Vagina (tissue), 2 donors: ENCODE measurements at places on chromosomes 6 and 20.
A peak's percentile ranks its signal among the peaks of the same experiment; 100 is the strongest.

GRCh38 chr20:33622705-33623365 is 39.3 kb upstream of the C20orf144 start:
- no peak for DNase-seq

GRCh38 chr20:45153752-45154151 is 20.9 kb upstream of the PI3 start:
- no peak for DNase-seq

- DNase-seq, result no peak
Observed at GRCh38 chr20:59163631-59164530, at the start of gene ZNF831. Gene ZNF831 (plus strand): TSS chr20:59163821. CDS start chr20:59191020, 27,199 bp downstream.

- DNase-seq, result no peak
Observed at GRCh38 chr6:57278570-57278969, 38.9 kb upstream of the PRIM2 start.

DNA sequence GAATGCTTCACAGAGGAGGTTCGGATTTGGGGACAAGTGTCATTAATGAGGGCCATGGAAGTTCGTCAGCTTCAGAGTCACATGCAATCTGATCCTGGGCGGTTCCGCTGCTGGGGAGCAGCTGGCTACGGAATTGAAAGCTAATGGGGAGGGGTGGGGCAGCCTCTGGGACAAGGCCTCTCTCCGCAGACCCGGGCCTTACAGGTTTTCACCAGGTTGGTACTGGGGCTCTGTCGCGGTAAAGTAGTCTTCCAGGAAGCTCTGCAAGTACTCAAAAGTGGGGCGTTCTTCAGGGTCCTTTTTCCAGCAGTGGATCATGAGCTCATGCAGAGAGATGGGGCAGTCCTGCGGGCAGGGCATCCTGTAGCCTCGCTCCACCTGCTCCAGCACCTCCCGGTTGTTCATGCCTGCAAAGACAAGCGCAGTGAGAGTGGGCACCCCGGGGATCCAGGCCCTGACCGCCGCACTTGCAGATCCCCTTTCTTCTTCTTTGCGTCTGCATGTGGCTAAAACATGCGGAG is 55.9 kb upstream of the TRAF3IP2 start:
- no peak for DNase-seq

- no peak for DNase-seq
Observed at GRCh38 chr6:35055891-35056290, 85.2 kb downstream of the TCP11 start.

- no peak for DNase-seq
Observed at GRCh38 chr6:166624275-166624674, 2.8 kb downstream of the RPS6KA2 start.

- no peak for DNase-seq
Observed at GRCh38 chr6:90263633-90264032, 33.0 kb downstream of the BACH2 start.

DNA sequence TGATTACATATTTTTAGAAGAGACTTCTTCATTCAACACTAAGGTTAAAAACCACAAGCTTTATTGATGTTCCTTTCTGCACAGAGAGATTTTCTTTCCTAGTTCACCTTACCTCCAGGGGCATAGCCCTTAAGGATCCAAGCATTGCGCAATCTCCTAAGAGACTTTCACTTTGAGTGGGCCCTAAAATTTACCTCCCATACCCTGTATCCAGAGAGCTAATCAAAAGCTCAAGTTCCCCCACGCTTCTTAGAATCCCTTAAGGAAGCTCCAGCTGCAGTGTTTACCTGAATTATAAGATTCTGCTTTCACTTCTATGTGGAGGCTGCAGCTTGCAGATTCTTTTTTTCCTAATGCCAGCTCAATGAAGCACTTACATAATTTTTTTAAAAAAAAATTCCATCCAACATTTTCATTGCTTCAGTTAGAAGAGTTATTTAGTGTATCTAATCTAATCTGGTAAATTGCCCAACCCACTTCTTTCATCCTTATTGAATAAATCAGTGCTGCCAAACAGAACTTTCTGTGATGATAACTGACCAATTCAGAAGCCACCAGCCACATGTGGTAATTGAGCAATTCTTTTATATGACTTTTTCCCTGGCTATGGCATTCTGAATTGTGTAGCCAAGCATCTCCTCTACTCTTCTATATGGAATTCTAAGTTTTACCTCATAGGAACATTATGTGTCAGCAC is 24.6 kb upstream of the SPTLC3 start:
- no peak for DNase-seq

- DNase-seq, result no peak
Observed at GRCh38 chr6:27809067-27809938, 102.9 kb downstream of the OR2B2 start.

GRCh38 chr6:151723152-151723551 is 84.3 kb upstream of the ESR1 start:
- no peak for DNase-seq

- no peak for DNase-seq
Observed at GRCh38 chr20:13312300-13312699, 91.2 kb downstream of the ISM1 start.

DNA sequence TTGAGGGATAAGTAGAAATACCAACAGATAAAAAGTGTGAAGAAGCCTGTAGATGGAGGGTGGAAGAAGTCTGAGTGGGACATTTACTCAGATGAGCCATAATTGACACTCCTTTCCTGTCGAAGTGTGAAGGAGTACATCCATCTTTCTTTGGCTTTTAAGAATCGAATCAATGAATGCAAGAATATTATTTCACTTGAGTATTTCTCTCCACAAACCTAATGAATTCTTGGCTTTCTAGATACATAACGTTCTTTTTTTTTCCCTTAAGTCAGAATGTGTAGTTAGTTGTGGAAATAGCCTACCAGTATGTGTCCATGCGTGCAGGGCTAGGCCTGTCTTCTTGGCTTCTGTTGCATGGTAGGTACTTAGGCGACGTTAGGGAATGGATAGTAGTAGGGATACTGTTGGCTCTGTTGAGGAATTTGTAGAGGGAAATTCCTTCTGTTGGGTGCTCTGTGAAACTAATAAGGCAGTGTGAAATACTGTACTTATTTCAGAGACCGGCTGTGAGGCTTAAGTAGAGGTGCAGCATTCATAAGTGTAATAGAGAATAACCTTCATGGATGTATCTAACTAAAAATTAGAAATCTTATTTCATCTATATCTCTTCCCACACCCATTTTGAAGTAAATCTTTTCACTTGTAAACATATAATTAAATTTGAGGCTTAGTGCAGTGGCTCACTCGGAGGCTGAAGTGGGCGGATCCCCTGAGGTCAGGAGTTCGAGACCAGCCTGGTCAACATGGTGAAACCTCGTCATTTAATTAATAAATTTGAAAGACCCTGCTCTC is 1.5 kb downstream of the RPS18 start:
- DNase-seq, result no peak

DNA sequence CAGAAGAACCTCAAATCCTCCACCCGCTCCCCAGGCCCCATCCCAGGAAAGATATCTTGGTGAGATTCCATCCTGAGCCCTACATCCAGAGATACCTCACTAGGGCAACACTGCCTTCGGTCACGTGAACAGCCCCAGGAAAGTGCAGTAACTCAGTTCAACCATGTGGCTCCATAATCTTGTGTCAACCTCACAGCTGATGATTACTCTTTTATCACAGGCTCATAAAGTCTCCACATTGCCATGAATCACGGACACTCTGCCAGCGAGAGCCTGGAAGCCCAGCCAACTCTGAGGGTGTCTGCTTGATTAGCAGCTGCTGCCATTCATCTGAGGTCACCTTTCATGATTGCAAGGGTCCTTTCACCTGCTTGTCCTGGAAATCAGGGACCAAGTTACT is 175.8 kb upstream of the LRFN2 start:
- DNase-seq, result no peak

GRCh38 chr6:132499757-132500156 is 13.2 kb downstream of the STX7 start:
- no peak for DNase-seq

DNA sequence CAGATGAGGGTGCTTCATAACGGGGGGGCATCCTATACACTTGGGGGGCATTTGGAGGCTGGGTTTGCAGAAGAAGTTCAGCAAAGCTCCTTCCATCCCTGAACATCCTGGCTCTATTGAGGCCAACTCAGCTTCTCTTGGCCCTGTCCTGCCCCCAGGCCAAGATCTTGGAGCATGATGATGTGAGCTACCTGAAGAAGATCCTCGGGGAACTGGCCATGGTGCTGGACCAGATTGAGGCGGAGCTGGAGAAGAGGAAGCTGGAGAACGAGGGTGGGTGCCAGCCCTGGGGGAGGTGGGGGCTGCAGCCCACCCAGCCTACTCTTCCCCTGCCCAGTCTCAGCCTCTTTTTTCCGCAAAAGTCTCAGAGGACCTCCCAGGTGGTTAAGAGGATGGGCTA is 17.2 kb downstream of the GDAP1L1 start:
- DNase-seq, result no peak

DNA sequence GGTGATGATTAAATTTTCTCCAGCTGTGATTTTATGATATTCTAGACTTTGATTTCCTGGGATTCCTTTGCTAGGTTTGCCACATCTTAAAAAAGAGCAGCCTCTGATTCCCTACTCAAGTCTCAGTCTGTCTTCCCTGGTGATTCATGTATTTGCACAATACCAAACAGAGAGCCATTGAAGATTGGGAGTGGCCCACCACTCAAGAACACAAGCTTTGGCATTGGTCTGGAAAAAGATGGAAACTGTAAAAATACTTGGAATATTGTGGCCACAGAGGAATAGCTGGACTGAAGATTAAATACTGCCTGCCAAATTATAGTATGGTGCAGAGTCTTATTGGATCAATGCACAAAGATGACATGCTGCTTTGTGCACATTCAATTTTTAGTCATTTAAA is 32.9 kb downstream of the PTCHD4 start:
- no peak for DNase-seq

DNA sequence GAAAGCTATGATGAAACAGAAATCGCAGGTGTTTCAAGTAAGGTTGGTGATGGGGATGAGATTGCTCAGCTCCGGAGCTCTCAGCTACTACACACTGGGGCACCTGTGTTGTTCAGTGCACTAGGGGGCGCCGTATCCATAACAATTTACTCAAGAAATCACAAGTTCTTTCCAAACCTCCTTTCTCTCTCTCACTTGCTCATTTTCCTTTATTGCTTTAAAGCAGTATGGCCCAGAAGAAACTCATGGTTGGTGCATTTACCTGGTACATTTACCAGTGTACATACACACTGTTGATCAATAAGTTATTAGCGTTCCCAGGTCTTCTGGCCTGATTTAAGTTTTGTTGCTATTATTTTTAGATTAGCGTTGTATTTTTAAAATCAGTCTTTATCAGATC is 235.2 kb upstream of the TAB2 start:
- no peak for DNase-seq

- no peak for DNase-seq
Observed at GRCh38 chr6:129453073-129453472, 256.9 kb downstream of the ARHGAP18 start.

DNA sequence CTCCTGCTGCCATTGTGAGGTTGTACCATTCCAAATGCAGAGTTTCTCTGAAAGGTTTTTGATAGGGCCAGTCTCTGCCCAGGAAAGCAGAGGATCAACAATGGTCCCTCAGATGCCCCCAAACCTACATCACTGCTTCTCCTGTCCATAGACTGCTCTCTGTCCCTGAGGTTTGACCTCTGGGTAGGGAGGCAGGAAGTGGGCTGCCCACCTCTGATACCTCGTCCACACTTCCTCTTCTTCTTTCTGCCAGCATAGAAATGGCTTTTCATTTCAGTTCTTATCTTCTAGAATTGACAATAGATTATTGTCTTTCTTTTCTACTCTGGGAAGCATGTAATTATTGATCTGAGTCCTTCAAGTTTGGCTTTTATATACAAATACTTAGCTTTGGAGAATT is 170.6 kb downstream of the TRMT11 start:
- no peak for DNase-seq

- DNase-seq, result peak; percentile 80
Observed at GRCh38 chr6:31467151-31467550, 30.8 kb upstream of the MICB start.

DNA sequence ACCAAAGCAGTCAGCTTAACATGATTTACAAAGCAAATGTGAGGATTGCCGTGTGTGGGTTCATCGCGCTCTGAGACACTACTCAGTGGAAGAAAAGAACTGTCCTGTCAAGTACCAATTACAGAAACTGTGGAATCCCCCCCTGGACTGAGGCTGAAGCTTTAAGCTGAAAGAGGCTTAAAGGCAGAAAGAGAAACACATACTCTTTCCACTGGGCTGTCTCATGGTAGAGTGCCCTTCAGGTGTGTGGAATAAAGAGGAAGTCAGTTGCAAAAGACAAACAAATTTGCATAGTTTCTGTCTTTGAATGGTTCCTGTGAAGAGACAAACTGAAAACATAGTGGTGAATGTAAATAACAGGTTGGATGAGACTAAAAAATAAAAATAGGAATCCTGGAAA is 560.4 kb upstream of the SYNCRIP start:
- DNase-seq, result no peak

GRCh38 chr6:101614774-101615173 is 221.3 kb downstream of the GRIK2 start:
- no peak for DNase-seq

DNA sequence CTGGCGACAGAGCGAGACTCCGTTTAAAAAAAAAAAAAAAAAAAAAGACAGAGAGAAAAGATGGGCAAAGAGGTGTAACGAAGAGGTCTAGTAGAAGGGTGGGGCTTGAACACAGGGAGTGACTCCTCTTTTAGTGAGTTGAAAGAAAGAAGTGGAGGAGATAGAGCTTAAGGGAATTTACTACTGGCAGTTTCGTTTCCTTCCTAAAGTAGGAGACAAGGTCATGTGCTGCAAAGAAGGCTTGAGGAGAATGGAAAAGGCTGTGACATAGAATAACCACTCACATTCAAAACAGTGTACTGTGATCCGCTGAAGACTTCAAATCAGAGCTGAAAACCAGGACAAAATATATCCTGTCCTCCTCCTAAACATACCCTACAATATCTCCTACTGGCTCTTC is 63.8 kb upstream of the EIF2S2 start:
- no peak for DNase-seq

DNA sequence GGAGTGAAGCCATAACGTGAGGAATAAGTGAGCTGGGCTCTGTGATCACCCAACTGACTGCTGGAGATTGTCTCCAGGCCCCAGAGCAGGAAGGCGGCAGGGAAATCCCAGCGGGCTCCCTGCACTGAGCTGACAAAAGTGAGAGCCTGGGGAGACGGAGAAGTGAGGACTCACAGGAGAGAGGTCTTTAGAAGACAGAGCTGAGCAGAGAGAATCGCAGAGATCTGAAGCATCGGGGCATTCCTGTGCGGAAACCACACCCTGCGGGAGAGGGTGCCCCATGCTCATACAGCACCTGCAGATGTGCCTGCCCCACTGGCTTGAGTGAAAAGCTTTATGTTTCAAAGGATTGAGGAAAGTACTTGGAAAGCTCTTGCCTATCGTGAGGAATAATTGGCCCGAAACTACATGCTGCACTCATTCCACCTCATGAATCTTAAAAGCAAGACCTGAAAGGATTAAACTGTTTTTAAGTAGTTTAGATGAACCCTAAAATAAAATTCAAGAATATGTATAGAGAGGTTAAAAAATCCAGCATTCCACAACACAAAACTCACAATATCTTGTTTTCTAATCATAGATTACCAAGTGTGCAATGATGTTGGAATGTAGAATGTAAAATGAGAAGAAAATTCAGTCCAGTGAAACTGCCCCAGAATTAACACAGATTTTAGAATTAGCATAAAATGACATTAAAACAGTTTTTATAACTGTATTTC is 17.7 kb upstream of the THBS2 start:
- no peak for DNase-seq

- no peak for DNase-seq
Observed at GRCh38 chr6:111173946-111174345, 86.6 kb downstream of the SLC16A10 start.
